Spinal cord (tissue), 10 donors: ENCODE measurements at places on chromosomes 12 and 14. TPM values are rescaled to one million over a fixed set of nuclear protein-coding genes. Genes with fewer than 3 reads are reported as not detected.

- no peak for DNase-seq
Observed at GRCh38 chr12:44929236-44929885, 53.2 kb upstream of the NELL2 start.

DNA sequence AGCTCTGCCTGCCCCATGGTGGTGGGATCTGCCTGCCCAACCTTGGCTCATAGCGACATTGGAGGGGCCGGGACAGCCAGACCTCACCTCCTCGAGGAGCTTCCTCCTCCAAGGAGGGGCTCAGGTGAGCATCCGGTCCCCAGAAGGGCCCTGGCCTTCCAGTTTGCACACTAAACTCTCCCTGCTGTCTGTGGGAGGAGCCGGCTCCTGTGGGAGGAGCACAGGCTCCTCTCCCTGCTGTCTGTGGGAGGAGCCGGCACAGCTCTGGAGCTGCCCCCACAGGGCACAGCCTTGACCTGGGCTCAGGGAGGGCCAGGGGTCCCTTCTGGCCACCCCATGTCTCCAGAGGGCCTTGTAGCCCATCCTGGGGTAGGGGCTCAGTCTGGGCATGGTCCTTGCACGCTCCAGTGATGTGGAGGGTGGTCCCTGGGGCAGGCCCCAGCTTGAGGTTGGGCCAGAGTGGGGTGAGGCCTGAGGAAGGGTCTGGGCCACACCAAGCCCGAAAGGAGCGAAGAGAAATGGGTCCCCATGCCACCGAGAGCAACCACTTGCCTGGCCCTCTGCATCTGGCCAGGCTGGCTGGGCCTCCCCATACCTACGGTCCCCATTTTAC lies 147.5 kb upstream of the C14orf180 start:
- DNase-seq: no peak

DNA sequence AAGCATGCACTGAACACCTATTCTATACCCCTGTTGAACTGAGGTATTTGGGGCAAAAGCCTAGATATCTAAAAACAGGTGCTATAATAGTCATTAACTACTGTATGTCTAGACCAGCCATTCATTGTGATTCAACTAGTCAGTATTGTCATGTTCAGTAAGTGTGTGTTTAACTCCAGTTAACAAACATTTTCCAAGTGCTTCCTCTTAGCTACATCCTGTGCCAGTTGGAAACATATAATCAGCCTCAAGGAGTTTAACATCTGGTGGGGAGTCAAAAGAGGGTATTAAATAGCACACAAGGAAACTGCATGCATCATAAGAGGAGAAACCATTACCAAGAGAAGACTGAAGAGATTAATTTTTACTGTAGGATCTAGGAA lies 20.4 kb downstream of the TMTC1 start:
- DNase-seq: no peak

DNA sequence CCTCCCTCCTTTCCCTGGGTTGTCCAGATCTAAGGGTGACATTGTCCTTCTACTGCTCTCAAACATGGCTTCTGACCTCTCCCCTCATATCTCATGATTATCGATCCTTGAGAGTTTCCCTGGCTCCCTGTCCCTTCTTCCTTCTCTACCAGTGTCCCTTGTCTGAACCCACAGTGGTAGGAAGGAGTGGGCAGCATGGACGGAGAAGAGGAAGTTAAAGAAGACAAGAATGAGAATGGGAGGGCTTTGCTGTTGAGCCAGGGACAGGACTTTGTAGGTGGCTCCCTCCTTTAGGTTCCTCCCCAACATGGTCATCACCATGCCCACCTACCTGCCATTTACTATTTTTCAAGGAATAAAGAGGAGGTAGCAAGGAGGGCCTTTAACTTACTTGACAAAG lies 166.7 kb downstream of the TMEM117 start:
- no peak for DNase-seq

GRCh38 chr14:74437496-74438053 lies 11.6 kb upstream of the SYNDIG1L start:
- DNase-seq: no peak

DNA sequence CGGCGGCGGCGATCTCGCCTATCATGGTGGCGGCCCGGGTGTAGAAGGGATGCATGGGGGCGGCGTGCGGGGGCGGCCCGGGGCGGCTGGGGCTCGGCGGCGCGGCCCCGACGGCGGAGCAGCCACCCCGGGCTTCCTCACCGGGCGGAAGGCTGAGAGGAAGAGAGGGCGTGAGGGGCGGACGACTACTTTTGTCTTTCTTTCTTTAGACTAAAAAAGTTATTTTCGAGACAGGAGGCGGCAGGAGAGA lies 240 bp downstream of the BTG1 start:
- no peak for DNase-seq

The ADAM20 gene
- total RNA-seq: 1.7 TPM

DNA sequence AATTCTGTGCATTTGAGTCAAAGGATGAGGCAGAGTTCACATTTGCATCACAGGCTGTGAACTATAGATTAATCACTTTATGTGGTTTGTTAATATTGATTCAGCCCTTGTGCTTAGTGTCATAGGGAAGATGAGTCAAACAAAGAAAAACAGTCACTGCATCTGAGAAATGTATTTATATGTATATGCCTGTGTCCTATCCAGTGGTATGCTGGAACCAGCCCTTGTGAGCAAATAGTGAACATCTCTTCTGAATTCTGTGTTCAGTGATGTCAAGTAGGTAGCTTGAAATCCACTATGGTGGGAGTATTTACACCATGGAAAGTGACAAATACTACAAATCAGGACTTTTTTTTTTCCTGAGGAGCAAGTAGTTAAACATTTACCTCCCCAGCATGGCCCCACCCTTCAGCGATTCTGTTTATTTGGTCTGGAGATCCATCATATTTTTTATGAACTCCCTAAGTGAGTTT lies 128.5 kb downstream of the HMGA2 start:
- no peak for DNase-seq

The PRR4 gene
- total RNA-seq: 11.8 TPM

DNA sequence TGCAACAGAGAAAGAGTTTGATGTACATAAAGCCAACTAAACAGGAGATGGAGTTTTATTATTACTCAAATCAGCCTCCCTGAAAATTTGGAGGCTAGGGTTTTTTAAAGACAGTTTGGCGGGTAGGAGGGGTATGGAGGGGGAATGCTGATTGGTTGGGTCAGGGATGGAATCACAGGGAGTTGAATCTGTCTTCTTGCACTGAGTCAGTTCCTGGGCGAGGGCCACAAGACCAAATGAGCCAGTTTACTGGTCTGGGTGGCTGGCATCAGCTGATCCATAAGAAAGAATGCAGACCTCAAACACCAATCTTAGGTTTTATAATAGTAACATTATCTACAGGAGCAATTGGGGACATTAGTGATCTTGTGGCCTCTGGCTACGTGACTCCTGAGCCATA lies 64.9 kb downstream of the RIN3 start:
- no peak for DNase-seq

GRCh38 chr12:62647586-62647985 lies 181.0 kb downstream of the MON2 start:
- no peak for DNase-seq

The OR6C3 gene
- not detected for total RNA-seq

GRCh38 chr12:101855364-101855884 lies 22.0 kb upstream of the DRAM1 start:
- no peak for DNase-seq

The TAS2R30 gene
- 5.7 TPM for total RNA-seq

GRCh38 chr12:119406308-119406707 lies 71.8 kb downstream of the CCDC60 start:
- DNase-seq: no peak

The RTL1 gene
- total RNA-seq: 0.44 TPM

The TSPAN19 gene
- 0.66 TPM for total RNA-seq

DNA sequence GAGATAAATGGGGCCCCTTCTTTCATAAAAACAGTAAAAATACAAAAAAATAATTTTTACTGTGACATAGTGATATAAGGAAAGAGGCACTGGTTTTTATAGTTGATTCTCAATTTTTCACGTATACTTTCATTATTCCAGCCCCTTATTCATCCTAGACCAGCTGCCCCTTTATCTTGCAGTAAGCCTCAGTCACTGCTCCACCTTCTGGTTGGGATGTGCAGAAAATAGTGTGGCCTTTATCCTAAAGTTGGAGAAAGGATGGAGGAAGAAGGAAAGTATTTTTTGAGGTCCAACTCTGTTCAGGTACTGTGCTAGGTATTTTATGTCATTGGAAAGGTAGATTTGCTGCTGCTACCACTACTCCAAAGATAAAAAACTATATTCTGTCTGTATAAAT lies 172.7 kb downstream of the ANO6 start:
- no peak for DNase-seq

GRCh38 chr14:61925732-61926435 lies 163.7 kb downstream of the SNAPC1 start:
- DNase-seq: no peak

- DNase-seq: no peak
Observed at GRCh38 chr12:52601671-52602070, 408 bp upstream of the KRT72 start.

DNA sequence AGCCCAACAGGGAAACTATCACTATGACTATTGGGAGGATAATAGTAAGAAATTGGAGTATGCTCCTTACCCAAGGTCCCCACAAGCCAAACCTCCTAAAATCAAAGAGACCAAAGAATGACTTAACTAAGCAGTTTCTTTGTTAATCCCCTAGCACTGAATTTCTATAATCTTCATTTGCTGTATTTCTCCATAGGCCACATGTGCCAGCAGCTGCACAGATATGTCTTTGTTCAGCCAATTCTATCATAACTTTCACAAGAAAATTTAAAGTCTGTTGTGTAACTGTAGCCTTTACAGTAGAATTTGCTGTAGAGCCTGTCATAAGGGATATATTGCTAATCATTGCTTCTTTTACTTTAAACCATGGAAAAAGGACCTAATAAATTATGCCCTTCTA lies 104.0 kb downstream of the RIN3 start:
- no peak for DNase-seq

GRCh38 chr14:21617614-21618013 lies 17.1 kb downstream of the OR10G2 start:
- no peak for DNase-seq

DNA sequence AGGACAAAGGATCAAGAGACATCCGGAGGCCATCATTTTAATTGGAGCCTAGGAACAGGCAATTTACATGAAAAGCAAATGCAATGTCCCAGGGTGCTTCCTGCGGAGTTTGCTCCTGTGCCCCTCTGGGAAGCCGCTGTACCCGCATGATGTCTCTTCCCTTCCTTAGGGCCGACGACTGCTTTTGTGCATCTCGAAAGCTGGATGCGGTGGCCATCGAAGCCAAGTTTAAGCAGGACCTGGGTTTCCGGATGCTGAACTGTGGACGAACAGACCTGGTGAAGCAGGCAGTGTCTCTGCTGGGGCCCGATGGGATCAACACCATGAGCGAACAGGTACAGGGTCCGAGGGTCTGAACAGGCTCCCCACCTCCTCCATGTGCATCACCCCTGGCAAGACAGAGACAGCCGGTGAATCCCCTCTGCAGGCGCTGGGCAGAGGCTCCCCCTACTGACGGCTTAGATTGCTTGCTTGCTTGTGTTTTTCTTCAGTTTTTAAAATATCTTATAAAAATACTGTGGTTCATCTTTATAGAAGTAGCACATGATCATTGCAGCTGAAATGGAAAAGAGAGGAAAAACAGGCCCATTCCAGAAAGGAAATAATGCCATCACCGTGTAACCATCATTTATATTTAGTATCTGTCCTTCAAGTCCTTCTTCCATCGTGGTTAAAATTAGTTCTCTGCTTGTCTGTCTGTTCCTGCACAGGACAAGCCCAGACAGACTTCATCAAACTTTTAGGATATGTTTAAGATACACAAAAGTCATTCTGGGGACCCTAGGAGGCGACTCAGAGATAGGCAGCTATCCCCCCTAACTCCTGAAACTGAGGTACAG lies 75.4 kb upstream of the PWP1 start:
- DNase-seq: peak; percentile 92

The NEUROD4 gene
- 1.3 TPM for total RNA-seq

- no peak for DNase-seq
Observed at GRCh38 chr12:123091230-123092150, 59.4 kb downstream of the PITPNM2 start.

The GLIPR1L2 gene
- 5.2 TPM for total RNA-seq

DNA sequence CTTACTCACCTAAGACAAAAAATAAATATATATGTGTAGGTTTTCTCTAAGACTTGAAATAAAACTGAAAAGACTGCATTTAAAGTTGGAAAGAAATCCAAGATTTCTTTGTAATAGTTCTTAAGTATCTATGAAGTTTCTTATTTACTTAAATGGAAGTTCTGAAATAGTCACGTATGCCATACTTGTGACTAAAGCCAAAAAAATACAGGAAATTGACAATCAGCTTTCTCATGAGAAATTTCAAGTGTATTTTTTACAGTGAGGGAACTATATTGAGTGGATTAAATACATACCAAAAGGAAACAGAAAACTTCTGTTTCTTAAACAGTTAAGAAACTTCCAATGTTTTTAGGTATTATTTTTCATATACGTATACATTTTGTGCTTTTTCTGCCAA lies 188.1 kb downstream of the DPY19L2 start:
- DNase-seq: no peak

The RPGRIP1 gene
- total RNA-seq: 0.33 TPM

DNA sequence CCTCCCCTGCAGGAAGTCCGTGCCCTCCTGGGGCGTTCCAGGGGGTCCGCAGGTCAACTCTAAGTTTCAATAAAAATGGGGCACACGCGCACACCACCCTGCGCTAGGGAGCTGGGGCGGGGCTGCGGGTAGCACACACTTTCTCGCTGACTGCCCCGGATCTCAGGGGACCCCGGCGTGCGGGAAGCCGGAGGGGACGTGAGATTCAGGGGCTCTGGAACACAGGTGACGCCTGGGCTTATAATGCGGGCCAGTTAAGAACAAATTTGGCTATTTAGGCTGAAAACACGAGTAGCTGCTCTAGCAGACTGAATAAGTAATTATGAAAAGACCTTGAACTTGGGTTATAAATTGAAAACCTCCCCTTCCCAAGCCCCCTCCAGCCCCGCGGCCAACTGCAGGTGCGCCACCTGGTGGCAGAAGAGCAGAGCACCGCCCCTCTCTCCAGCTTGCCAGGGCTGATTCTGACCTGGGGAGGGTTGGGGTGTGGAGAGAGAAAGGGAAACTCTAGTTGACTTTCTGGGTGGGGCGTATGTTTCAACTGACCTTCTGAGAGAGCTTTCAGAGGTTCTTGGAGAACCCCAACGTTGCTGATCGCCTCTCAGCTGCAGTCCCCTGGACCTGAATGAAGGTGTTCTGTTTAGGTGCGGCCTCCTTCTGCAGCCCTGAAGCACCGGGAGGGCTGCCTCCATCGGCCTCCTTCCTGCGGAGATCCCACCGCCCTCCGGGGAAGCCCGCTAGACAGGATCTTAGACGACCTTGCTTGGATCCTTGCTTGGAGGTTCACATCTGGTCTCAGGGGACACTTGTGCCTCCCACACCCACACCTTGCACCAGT lies 118.4 kb upstream of the EVL start:
- DNase-seq: no peak

The GYS2 gene
- total RNA-seq: 0.06 TPM

GRCh38 chr12:116861320-116861719 lies 19.9 kb downstream of the HRK start:
- DNase-seq: no peak
